ENCODE measurements at places on chromosomes 1 and 21.

DNA sequence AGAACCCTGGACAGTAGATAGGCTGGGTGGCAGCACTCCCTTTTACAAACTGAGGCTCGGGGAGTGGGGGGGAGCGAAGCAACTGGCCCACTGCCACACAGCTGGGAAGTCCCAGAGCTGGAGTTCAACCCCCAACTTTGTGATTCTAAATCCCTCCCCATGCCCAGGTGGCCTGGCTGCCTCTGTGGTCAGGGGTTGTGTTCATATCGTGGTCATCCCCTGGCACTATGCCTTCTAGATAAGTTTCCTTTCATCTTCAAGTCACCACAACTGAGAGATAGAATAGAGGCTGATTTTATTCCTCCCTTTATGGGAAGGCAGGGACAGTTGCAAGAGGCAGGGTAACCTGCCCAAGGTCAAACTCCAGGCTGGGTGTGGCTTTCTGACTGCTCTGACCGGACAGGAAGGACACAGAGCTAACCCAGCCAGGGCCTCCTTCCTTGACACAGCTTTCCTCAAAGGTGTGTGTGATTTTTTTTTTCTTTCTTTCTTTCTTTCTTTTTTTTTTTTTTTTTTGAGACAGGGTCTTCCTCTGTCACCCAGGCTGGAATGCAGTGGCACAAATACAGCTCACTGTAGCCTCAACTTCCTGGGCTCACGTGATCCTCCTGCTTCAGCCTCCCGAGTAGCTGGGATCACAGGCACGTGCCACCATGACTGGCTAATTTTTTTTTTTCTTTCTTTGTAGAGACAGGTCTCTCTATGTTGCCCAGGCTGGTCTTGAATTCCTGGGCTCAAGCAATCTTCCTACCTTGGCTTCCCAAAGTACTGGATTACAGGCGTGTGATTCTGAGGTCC lies 18.4 kb upstream of the TNFRSF1B start:
- DNase-seq, result no peak

GRCh38 chr1:201180141-201180540 lies 10.5 kb upstream of the IGFN1 start:
- no peak for DNase-seq

DNA sequence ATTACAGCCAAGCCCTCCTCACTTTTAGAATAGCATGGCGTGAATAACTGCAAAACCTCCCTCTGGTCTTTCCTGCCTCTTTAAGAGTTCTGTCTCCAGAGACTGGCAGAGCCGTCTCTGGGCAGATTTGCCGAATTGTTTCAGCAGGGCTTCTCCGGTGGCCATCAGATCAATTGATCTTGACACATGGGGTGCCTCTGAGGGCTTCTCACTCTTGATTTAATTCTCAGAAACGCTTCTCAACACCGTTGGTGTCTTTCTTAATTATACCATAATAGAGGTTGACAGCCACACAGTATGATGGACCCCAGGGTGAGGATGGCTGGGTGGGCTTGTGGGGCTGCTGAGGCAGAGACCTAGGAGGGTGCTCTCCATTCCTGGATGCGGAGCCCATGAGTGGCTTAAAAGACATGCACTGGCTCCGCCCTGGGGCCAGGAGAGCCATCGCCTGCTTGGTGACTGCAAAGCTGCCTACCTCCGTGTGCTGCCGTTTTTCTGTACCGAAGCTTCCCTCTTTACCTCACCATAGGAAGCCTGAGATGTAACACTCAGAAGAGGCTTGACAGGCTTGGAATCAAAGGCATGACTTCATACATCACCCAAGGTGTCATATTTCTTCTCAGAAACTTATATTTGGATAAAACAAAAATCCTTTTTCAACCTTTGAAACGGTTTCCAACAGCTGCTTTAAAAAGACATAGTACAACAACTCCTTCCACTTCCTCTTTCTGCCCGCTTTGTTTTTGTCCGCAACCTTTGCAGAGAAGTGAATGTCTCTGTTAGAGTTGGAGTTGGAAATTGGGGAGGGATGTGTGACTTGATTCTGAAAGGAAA lies 82.9 kb downstream of the GALNT2 start:
- no peak for DNase-seq

GRCh38 chr1:19762175-19762779 lies 37.4 kb downstream of the TMCO4 start:
- no peak for DNase-seq

DNA sequence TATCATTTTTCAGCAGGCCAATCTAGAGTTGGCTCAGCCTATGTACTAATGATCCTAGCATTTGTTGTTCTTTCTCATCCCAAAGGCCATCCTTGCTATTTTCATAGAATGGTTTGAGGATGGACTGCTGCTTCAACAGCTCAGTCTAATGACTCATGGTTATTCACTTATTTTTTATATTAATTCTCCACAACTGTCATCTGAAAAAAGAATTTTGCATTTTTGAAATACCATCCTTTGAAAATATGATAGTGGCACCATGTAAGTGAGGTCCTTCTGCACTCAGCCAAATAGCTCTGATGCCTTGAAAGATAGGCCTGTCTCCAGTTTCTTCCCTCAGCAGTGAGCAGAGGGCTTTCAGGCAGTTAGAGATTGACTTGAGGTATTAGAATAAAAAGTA lies 377.5 kb downstream of the LMO4 start:
- no peak for DNase-seq

- no peak for DNase-seq
Observed at GRCh38 chr1:214396330-214396729, 115.4 kb downstream of the SMYD2 start.

- DNase-seq, result no peak
Observed at GRCh38 chr1:165877411-165877810, 50.0 kb downstream of the UCK2 start.
